ENCODE measurements at places on chromosomes 7 and 10. TPM values are rescaled to one million over a fixed set of nuclear protein-coding genes. Genes with fewer than 3 reads are reported as not detected.

Gene GFRA1
- total RNA-seq, result 24.2 TPM

GRCh38 chr10:79084012-79084971 lies 15.5 kb downstream of the ZMIZ1 start:
- DNase-seq, result peak; percentile 74

- DNase-seq, result no peak
Observed at GRCh38 chr10:119754085-119754484, 28.2 kb downstream of the INPP5F start.

DNA sequence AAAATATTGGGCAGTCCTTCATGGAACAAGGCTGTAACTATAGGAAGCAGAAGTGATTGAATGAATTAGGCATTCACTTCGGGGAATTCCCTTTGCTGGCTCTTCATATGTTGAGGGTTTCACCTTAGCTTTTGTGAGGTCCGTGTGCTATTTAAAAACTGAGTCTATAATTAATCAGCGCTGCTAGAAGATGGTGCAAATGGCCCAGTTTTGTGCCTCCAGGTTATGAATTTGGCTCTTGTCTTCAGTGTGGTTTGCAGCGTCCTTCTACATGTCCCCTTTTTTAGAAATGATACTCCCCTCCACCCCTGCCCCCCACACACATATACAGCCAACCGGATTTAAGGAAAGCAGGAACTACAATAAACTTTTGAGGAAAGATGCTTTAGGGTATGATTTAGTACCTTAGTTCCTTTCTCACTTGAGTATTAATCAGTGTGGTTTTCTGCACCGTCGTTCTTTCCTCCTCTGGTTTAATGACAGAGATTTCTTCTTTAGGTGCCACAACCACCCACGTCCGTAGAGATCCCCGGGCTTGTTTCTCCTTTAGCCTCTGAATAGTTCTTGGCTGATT lies 110.6 kb upstream of the SAMD8 start:
- DNase-seq, result no peak

DNA sequence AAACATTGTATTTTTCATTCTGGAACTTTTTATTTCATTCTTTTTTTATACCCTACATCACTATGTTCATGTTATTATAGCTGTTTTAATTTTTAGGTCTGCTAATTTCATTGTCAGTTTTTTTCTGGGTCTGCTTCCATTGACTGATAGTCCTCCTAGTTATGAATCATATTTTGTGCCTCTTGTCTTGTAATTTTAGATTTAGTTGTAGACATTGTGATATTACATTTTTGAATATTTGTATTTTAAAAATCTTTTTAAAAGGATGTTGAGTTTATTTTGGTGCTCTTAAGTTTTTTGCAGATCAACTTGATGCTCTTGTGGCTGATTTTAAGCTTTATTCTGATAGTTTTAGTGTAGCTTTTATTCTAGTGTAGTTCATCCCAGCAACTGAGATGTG lies 57.6 kb downstream of the BTRC start:
- no peak for DNase-seq
